ENCODE measurements at places on chromosomes 1 and 21.

DNA sequence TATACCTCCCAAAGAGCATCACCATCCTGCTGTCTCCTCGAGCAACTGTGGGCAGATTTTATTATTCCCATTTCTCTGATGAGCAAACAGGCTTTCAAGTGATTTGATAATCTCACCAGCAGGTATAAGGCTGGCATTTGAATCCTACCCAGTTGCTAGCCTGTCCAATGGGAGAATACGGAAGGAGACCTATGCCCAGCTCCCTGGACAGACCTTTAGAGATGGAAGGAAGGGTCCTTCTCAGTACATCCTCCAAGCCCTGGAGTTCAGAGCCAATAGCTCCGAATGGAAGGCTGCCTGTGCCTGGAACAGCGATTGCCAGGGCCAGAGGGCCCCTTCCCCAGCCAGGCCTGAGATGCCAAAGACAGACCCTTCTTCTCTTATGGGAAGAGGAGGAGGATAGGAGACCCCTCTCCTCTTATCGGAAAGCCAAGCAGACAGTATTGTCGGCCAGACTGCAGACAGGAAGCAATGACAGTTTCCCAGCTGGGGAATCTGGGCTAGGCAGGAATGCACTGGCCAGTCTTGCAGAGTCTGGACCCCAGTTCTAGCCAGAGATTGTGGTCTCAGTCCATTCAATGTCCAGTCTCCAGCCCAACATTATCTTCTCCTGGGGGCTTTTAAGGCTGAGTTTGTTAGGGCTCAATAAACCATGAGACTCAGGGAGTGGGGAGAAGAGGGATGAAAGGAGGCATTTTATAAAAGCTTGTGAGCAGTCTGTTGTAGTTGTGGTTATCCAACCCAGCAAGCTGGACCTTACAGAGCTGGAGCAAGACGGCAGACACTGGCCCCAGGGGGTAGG, 2.0 kb downstream of the IFFO2 start:
- DNase-seq: no peak

DNA sequence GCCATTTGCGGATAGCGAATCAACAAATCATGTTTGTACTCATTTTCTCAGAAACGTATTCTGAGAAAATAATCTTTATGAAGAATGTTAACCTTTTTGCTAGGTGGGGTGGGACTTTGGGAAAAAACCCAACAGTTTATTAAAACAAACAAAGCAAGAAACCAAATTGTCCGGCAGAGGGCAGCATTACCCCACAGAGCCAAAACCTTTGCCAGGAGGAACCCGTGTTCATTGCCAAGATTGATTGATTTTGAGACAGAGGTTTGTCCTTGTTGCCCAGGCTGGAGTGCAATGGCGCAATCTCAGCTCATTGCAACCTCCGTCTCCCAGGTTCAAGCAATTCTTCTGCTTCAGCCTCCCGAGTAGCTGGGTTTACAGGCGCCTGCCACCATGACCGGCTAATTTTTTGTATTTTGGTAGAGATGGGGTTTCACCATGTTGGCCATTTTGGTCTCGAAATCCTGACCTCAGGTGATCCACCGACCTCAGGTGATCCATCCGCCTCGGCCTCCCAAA, 70.8 kb upstream of the RHOU start:
- peak; percentile 71 for DNase-seq

GRCh38 chr1:56526571-56527174, 52.7 kb downstream of the PLPP3 start:
- DNase-seq: no peak

GRCh38 chr1:145719230-145720079, at the start of gene CD160:
Gene CD160 (plus strand): TSS chr1:145719499. CDS start chr1:145728328, 8,829 bp downstream.
- no peak for DNase-seq

GRCh38 chr1:219324629-219325367, 151.1 kb downstream of the LYPLAL1 start:
- no peak for DNase-seq

DNA sequence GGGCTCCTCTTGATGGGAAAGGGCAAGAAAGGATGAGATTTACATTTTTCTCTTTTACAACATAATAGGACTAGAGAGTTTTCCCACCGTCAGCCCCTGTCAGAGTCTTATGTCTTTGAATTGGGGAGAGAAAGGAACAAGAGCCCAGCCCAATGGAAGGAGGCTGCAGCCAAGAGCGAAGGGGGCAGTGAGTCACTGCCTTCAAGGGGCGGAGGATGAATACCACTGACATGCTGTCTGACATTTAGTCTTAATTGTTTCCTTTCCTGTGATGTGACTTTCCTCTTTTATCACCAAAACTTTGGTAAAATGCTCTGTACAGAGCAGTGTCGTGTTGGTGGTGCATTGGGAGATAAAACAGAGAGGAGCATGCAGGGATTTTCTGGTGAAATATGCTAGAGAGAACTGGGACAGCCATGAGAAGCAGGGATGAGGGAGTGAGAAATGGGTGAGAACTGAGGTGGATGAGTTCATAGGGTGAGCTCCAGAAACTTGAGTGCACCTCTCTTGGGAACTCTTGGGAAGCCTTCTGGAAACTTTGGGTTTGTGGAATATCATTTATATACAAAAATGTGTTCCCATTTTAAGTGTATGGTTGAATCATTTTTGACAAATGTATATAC, 179.9 kb upstream of the FGGY start:
- no peak for DNase-seq

- no peak for DNase-seq
Measured at GRCh38 chr1:67274623-67275325, 32.9 kb upstream of the IL12RB2 start.

DNA sequence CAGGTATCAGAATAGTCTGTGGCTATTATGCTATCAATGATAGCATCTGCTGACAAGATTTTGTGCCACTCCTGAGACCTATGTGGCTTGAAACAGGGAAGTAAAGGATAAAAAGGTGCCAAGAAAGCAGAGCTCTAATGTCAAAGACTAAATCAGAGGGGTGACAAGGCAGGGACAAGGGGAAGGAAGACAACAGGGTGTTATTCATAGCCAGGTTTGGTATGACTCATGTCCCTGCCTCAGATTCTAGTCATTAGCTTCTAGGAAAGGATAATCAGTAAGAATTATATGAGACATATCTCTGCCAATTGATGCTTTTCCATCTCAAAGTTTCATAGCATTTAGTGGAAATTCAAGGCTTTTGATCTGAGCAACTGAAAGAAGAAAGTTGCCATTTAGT, 31.8 kb upstream of the PLD5 start:
- DNase-seq: no peak
